ENCODE measurements at places on chromosomes 7 and 10. TPM values are rescaled to one million over a fixed set of nuclear protein-coding genes. Genes with fewer than 3 reads are reported as not detected.
A peak's percentile ranks its signal among the peaks of the same experiment; 100 is the strongest.

DNA sequence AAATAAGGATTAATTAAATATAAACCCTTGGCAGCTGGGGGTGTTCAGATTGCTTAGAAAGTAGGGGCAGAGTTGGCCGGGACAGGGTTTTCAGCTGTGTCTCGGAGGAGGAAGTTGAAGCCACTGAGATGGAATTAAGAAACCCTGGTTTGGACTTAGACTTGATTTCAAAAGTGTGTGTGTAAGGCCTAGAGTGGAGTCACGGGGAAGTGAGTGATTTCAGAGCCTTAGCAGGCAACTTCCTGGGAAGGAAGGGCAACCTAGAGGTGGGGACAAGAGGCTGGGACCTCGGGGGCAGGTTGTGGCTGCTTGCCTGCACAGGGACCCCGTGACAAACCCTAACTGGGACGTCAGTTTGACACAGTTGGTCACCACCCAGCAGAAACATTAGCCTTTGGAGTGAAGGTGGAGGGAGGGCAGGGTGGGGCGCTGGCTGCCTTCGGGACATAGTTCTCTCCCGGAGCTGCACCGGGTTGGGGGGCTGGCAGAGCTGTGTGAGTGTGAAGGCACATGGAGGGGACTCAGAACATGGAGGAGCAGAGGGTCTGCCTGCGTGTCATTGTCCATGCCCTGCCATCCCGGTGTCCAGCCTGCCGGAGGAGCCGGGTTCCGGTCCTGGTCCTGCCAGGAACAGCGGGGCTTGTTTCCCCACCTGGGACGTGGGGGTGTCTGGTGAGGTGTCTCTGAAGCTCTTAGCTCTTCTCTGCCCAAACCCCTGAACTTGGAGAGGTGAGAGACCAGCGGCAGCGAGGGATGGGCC is 1.8 kb downstream of the BRI3 start:
- DNase-seq: peak; percentile 64

GRCh38 chr10:104339469-104340110 is 1.3 kb upstream of the ITPRIP start:
- peak; percentile 74 for DNase-seq

DNA sequence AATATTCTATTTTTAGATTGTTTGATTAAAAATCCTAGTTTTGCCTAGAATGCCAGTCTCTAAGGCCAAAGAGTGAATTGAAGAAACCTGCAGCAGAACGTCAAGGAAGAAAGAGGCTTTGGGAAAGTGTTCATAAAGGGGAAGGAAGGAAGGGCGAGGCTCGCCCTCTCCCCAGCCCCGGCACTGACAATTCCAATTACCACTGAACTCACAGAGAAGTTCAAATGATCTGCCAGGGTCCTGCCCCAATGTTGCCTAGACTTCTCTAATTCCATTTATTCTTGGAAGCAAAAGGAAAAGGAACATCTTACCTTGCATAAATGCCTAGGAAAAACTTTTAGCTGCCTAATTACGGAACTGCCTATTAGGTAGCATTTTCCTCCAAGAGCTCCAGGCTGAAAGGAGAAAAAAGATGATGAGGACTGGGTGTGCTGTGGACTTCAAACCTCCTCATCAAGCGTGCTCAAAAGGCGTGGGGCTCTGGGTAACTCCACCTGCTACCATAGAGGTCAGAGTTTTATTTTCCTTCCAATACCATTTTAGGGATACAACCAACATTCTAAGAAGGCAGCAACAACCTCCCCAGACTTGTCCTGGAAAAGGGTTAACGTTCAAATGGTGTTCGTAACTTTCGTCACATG is 134.5 kb downstream of the PKD1L1 start:
- DNase-seq: no peak

DNA sequence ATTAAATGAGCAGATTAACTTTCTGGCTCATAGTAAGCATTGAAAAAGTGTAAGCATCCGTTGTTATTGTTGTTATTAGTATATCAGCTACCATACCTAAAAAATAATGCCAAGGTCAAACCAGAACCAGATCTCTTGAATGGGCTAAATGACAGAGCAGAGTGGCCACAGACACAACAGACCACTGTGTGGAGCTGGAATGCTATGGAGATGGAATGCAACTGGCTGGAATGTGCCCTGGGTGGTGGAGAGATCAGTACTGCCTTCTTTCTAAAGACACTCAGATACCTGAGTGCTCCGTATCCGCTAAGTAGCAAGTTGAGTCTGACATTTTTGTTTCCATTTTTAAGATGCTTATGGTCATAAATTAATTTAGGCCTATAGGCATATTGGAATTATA is 20.5 kb upstream of the DNAJB12 start:
- DNase-seq: no peak

- no peak for DNase-seq
Observed at GRCh38 chr7:128234476-128235026, 6.5 kb upstream of the LEP start.

The ACSM6 gene
- not detected for polyA plus RNA-seq

The PRPS1L1 gene
- not detected for polyA plus RNA-seq
